ENCODE measurements at places on chromosomes 3 and 15.
A peak's percentile ranks its signal among the peaks of the same experiment; 100 is the strongest.

GRCh38 chr15:26128611-26129140 lies 265.5 kb upstream of the ATP10A start:
- DNase-seq, result no peak

GRCh38 chr15:90641581-90642463 lies 75.3 kb upstream of the BLM start:
- DNase-seq, result no peak

DNA sequence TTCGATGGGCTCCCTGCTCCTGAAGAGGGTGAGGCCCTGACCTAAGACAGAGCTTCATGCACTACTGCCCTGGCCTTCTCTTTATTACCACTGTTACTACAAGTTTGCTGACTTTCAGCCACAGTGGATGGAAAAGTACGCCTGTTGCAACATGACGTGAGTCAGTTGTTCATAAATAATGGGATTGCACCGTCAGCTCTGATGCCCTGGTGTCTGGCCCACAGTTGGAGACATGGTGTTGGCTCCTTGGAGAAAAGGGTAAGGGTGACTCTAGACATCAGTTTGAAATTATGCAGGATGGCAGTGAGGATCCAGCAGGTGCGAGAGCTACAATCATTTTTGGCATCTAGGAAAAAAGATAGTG lies 5.5 kb downstream of the PAQR5 start:
- peak; percentile 57 for DNase-seq

DNA sequence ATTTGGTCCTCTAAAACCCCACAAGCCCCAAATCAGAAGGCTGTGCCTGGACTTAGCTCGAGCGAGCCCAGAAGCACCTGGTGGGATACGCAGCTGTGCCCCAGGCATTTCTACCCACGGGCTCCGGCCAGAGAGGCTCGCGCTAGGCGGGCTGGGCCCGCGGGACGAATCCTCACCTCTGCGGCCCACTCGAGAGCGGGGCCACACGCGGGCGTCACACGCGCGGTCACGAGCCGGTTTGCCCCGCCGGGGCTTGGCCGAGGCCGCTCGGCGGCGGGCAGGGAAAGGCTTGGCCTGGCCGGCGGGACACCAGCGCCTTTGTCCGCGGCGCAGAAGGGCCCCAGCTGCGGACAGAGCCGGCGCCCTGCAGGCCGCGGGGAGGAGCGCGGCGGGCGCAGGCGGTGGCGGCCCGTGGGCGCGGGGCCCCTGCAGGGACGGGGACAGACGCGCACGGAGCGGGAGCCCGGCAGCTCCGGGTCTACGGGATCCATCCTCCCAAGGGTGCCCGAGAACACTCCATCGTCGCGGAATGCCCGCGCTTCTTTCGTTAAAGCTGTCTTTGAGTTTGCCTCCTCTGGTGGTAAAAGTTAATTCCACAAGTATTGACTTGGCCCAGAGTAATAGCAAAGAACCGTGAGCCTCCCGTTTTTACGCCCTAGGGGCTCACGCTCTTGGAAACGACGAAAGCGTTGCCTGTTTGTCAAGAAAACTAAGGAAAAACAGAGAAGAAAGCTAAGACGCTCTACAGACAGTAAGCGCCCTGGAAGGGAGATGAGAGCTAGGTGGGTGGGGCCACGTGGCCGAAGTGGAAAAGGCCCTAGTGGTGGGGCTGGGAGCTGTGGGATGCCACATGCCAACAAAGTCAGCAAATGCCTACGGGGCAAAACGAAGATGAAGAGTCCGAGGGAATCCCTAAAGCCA lies 26.4 kb downstream of the TYRO3 start:
- DNase-seq, result peak; percentile 64

GRCh38 chr3:127774647-127775046 lies 47.7 kb downstream of the MGLL start:
- no peak for DNase-seq

DNA sequence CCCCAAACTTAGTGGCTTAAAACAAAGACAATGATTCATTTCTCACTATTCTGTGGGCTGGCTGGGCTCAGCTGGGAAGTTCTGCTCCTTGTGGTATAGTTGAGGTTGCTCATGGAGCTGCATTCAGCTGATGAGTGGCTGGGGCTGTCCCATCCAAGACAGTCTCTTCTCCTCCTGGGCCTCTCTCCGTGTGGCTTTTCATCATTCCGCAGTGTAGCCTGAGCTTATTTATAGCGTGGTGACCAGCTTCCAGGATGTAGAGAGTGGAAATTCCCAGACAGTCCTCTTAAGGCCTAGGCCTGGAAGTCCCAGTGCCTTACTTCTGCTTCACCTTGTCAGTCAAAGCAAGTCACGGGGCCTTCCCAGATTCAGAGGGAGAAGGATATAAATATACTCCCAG lies 136.7 kb upstream of the DAZL start:
- peak; percentile 74 for DNase-seq

DNA sequence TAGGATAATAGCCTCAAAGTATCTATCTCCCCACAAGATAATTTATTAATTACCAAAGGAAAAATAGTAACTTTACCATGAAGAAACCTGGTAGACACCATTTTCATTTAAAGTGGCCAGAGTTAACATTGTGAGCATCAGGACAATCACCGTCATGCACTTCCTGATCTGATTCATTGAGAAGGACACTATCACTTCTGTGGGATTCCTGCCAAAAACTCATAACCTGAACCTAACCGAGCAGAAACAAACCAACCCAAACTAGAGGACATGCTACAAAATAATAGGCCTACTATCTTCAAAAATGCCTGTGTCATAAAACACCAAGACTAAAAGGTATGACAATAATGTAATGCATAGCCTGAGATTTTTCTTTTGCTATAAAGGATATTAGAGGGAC lies 39.0 kb downstream of the FSIP1 start:
- no peak for DNase-seq

DNA sequence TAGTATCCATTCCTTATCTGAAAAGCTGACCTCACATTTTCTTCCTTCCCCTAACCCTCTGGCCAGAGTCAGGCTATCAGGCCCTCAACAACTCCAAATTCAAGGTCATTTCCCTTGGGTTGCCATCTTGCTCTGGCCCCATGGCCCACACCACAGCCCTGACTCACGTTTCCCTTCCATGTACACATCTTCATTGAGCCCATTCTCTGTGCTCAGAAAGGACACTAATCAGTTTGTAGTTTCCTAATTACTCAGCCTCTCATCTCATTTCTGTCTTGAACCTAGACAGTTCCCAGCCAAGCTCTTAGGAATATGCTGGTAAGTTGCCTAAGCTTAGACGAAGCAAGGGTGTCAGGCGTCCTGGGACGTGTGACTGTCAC lies 14.9 kb downstream of the TGM5 start:
- no peak for DNase-seq

GRCh38 chr3:121624147-121624899 lies 31.1 kb downstream of the FBXO40 start:
- DNase-seq, result no peak

DNA sequence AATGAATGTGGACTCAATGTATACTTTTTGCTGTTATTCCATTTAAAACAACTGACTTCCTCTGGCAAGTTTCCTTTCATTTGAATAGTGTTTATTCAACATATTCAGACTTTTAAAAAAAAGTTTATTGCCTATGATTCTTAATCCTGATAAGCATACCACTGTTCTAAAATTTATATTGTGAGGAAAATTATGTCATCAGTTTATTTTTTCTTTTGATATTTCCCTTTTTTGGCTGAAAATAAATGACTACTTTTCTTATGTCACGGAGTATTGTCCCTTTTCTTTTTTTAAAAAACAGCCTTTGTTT lies 109.5 kb downstream of the CDIN1 start:
- no peak for DNase-seq

DNA sequence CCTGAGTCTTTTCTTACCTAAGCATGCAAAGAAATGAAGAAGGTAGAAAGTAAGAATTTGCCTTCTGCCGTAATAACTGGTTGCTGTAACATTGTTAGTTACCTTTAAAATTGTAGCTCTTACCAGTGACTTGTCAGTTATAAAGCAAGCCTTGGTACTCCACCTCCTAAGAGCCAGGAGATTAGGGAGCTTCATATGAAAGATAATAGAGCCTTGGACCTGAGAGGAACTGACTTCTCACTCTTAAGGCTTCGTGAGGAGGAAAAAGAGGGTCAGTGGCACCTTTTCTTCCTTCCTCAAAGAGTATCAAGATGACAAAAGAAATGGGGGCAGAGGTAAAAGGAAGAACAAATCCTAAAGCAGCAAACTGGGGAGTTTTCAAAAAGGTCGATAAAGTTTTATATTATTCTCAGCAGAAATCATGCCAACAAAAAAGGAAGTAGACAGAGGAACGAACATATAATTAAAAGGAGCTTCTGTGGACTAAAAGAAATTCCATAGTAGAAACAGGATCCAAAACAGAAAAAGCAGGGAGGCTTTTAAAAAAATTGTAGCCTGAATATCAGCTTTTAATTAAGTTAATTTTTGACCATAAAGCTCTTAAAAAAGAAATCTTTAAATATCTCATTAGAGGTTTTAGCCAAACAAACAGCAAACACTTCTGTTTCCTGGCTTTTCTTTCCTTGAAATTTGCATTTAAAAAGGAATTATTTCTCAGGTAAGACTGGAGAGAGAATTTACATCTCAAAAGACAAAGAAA lies 847.1 kb upstream of the ALCAM start:
- DNase-seq, result no peak

DNA sequence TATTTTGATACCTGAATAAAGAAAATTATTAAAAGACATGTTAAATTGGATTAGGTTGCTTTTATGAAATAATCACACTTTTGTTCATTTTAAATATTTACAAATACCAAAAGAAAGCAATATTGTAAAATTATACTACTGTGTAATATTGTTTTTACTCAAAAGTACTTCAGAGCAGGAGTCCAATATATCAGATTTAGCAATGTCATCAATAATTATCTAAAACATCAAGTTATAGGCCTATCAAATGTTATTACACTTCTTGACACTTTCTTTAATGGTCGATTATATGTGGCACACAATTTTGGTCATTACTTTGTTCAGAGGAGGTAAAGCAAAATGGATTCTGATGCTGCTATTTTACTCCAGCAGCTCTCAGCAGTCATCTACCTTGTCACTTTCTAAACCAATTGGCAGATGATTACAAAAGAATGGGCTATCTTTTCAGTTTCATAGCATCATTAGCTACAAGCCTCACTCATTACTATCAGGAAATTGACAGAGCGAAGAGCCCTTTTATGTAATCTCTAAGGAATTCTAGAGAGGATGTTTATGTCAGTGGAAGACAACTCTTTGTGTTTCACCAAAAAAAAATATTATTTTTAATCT lies 318.6 kb downstream of the PLOD2 start:
- DNase-seq, result no peak

DNA sequence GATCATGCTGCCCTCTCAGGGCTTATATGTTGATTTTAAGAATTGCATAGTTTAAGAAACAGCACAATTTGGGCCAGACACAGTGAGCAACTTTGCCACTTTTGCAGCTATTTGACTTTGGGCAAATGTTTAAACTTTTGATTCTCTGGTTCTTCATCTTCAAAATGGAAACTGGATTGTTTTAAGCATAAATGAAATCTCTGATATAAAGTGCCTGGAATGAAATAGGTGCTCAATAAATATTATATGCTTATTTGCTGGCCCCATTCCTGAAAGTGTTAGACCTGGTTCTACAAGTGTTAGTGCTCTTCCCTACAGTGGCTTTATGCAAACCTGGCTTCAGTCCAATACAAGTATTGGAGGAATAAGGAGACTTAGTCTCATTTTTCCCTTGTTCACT lies 33.1 kb upstream of the TSC22D2 start:
- DNase-seq, result no peak

DNA sequence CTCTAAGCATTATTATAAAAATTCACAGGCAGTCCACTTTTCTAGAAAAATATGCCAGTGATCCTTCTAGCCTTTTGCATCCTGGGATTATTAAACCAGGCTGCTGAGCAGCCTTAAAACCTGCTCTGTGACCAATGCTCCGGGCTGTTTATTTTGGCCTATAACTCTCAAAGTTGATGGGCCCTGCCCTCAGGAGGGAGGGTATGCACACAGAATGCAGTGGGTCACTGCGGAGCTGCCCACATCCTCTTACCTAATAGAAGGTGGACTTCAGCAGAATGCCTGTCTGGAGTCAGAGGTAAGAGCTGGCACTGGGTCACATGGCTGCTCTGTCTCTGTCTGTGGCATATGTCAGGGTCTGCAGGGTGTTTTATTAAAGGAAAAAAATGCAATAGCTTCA lies 26.0 kb downstream of the CPNE4 start:
- no peak for DNase-seq

- DNase-seq, result no peak
These were observed 39.7 kb downstream of the LRTM1 start for GRCh38 chr3:54888162-54888561.

DNA sequence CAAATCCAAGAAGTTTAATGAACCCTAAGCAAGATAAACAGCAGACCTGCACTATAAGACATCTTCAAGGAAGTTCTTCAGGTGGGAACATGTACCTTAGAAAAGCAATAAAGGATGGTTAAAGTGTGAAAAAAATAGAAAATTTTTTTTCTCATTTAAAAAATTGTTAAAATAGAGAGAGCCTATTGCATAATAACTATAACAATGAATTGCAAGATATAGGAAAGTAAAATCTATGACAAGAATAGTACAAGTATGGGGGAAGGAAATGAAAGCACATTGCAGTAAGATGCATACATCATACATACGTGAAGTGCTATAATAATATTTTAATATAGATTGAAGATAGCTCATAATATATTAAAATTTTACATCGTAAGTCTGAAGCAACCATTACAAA lies 310.1 kb upstream of the KCNMB2 start:
- no peak for DNase-seq

- peak; percentile 82 for DNase-seq
These were observed 34.5 kb downstream of the NPTN start for GRCh38 chr15:73598530-73599160.

GRCh38 chr15:76146812-76147211 lies 87.0 kb downstream of the TMEM266 start:
- DNase-seq, result no peak

GRCh38 chr3:148861277-148861869 lies 3.7 kb upstream of the CPA3 start:
- peak; percentile 73 for DNase-seq
